ENCODE measurements at places on chromosomes 5 and 9.

DNA sequence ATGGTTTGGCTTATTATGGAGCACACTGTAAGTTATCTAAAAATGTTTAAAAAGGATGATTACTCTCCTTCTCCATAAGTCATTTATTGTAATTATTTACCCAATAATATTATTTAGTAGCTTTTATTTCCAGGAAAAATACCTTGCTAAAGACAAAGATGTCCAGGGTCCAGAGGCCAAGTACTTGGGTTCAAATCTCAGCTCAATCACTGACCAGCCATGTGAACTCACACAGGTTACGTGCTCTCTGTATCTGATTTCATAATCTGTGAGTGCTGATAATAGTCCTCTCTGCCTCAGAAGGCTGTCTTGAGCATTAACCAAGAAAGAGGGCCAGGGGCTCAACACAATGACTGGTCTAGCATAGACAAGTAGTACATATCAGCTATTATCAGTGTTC lies 27.0 kb downstream of the ALDH1A1 start:
- no peak for DNase-seq

- DNase-seq = no peak
Measured at GRCh38 chr5:82884821-82885471, 192.2 kb downstream of the TMEM167A start.

DNA sequence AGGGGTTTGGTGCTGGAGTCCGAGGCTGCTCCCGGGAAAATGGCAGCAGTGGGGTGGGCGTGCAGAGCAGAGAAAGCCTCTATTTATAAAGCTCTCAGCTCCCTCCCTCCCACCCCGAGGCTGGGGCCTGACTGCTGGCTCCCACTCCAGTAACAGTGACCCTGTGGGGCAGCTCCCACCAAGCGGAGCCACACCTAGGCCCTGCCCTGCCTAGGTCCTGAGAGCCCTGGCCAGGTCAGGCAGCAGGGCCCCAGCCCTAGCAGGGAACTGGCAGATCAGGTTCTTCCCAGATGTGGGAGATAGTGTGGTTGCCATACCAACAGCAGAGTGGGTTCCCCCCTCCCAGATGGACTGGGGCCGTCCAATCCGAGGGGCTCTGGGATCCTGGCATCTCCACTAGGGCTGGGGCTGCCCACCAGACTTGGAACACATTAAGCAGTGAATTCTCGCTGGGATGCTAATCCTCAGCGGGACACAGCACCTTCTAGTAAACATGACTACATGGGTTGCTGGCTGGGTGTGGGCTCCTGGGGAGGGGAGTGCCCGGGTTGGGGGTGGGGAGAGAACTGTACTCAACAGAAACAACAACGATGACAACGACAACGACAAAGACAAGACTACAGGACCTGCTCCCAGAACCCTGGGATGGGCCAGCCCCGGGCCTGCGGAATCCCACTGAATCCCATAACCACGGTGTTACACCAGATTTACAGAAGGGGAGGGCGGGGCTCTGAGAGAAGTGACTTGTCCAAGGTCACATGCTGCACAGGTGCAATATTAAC lies 1.5 kb downstream of the SH3GLB2 start:
- DNase-seq = no peak

DNA sequence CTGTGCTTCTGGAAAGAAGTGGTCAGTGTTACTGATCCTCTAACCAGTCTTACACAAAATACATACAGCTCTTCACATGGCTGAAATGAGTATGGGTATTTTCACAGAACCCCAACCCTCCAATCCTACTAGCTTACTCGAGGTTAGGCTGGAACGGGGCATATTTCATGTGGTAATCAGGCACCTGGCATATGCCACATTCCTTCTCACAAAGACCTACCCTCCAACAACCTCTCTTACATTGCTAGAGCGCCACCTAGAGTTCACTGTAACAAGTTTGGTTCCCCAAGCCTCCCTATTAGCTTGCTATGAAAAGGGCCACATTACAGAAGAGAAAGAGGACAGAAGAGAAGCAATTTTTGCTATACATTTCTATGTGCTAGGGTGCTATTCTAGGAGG lies 597.3 kb downstream of the PRELID2 start:
- DNase-seq = no peak

- peak; percentile 61 for DNase-seq
Measured at GRCh38 chr5:172417130-172417841, 37.0 kb downstream of the SH3PXD2B start.

GRCh38 chr9:112789473-112789872 lies 38.9 kb downstream of the SNX30 start:
- DNase-seq = no peak

DNA sequence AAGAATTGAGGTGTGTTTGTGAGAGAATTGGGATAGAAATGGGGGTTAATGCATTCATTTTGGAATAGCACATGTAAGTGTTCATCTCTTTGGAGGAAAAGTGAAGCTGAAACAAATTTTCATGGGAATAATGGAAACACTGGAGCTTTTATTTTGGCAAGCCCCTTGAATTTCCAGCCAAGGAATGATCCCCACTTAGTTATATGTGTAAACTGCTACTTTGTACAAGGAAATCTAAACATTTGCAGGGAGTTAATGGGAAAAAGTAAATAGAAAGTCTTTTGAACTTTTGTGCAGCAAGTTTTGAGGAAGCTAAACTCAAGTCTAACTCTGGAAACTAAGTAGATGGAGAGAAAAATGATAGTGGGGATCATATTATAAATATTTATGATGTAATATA lies 44.1 kb downstream of the CAMK4 start:
- DNase-seq = no peak

DNA sequence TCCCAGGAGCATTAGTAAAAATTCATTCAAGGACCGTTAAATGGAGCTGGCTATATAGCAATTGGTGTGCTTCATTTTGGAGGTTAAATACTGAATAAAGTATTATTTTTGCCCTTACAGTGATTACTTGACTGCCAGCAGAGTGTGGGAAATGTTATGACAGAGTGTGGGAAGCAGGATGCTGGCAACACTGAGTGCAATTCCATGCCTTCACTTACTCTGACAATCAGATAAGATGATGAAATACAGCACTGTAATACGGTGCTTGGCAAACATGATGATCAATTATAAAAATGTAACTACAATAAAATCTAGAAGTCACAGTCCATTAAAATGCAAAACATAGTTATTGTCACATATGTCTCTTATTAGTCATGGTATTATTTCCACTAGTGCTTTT lies 651.3 kb downstream of the PTPRD start:
- DNase-seq = no peak

- no peak for DNase-seq
Measured at GRCh38 chr5:118185018-118185417, 803.3 kb downstream of the DTWD2 start.

- no peak for DNase-seq
Measured at GRCh38 chr5:80654054-80654390, 430 bp upstream of the MSH3 start.

- DNase-seq = no peak
Measured at GRCh38 chr9:16846367-16846766, 24.1 kb downstream of the BNC2 start.

- DNase-seq = no peak
Measured at GRCh38 chr5:137627293-137627692, 108.6 kb downstream of the KLHL3 start.

DNA sequence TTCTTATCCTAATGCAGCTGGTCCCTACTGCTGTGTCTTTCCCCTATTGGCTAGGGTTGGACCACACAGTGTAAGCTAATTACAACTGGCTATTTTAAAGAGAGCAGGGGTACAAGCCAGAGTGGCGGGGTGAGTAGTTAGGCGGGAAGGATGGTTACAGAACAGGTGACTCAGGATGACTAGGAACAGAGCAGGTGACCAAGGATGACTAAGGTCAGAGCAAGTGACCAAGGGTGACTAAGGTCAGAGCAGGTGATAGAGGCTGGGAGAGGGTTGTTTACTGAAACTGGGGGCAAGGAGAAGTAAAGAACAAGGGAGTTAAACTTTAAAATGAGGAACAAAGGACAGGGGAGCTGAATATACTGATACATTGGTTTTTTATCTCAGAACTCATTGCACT lies 125.4 kb downstream of the PTTG1 start:
- no peak for DNase-seq

- no peak for DNase-seq
Measured at GRCh38 chr5:36919238-36919637, 42.7 kb downstream of the NIPBL start.

DNA sequence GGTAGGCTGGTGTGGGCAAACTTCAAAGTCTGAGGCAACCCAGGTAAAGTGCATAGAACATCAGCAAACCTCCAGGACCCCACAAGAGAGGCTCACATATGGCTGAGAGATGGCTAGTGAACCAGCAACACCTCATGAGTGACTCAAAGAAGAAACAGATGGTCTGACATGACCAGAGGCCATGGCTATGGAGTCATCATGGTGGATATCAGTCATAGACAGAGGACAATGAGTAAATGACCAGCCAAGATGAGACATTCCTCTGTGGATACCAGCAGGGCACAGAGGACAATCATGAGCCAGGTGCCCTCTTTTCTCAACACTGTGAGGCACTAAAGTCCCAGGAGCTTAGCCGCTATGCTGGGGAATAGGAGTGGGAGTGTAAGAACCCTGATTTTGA lies 180.8 kb downstream of the RASEF start:
- no peak for DNase-seq

DNA sequence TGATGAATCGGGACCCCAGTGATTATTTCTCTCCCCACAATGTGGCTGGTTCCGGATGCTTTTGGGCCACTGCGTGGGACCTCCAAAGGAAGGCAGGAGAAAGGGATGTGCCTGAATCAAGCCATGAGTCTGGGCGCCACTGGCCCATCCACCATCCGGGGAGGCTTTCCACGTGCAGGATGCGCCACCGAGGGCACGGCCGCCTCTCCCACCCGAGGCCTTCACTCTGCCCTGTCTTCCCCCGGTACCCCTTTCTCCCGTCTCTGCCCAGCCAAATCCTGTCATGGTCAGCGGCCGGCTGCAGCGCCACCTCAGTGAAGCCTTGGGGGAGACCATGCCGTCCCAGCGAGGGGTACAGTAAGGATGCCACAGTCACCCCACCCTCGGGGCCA lies 43.9 kb upstream of the GRHPR start:
- no peak for DNase-seq

DNA sequence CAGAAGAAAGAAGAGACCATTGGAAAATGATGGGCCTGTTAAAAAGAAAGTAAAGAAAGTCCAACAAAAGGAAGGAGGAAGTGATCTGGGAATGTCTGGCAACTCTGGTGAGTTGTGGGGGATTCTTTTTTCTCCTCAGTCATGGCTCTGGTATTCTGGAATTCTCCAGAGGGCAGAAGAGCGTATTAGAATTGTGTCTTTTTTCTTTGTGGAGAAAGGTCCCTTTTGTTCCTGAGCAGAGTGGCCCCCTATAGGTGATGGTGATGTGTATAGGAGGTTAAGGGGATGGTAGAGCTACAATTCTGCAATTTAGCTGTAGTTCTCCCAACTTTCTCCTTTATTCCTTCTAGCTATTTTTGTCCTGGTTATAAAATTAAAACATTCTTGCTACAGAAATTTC lies 1.6 kb upstream of the DHFR start:
- no peak for DNase-seq

GRCh38 chr9:21764846-21765245 lies 37.6 kb upstream of the MTAP start:
- DNase-seq = no peak

DNA sequence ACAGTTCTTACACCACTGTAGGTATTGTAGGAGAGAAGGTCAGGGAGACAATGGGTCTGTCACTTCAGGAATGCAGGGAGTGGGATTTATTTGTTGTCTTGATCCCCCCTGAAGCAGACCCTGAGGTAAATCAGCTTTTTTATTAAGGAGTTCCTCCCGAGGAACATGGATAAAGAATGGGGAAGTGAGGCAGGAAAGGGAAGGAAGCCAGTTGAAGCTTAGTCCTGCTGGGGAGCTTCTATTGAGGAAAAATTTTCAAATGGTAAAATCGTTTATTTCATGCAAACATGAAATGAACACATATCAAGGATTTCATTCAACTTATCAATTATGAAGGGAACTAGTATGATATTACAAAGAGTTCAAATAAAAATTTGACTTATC lies 318.6 kb upstream of the PIK3R1 start:
- DNase-seq = no peak

DNA sequence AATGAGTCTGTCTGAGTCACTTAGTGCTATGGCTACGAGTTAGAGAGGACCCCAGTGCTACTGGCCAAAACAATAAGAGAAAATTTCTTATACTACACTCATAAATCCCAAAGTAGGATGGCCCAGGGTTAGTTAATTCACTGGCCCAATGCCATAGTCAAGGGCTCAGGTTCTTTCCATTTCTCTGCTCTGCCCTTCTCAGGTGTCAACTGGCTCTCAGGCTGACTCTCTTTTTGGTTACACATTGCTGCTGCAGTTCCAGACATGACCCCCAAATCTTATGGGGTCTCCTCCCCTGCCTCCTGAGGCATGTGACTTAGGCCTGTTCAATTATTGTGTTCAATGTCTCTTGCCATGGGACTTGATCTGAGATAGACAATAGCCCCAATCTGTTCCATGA lies 70.4 kb downstream of the ARHGEF37 start:
- no peak for DNase-seq

- DNase-seq = peak; percentile 66
Measured at GRCh38 chr5:40904205-40904993, 4.9 kb upstream of the C7 start.

GRCh38 chr5:139340051-139340450 lies 1.6 kb upstream of the PAIP2 start:
- DNase-seq = no peak

- DNase-seq = no peak
Measured at GRCh38 chr9:18542837-18543405, 69.0 kb downstream of the ADAMTSL1 start.

DNA sequence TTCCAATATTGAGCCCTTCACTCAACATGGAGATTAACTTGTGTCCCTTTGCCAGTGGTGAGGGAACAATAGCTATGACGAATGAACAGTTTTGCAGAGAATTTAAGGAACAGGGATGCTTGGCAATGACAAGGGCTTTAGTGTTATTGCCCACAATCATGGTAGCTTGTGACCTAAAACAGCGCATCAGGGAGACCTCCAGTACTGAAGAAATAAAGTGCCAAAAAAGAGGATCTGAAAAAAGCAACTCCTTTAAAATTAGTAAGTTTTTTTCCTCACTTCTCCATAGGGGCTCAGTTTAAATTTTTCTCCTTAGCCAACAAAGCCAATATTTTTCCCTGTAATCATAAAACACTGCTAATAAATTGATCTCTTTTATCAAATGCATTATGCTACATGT lies 41.8 kb upstream of the PAM start:
- no peak for DNase-seq

GRCh38 chr5:76303921-76304320 lies 99.2 kb upstream of the IQGAP2 start:
- DNase-seq = no peak

- DNase-seq = no peak
Measured at GRCh38 chr5:159782197-159782994, 133.9 kb upstream of the ADRA1B start.

DNA sequence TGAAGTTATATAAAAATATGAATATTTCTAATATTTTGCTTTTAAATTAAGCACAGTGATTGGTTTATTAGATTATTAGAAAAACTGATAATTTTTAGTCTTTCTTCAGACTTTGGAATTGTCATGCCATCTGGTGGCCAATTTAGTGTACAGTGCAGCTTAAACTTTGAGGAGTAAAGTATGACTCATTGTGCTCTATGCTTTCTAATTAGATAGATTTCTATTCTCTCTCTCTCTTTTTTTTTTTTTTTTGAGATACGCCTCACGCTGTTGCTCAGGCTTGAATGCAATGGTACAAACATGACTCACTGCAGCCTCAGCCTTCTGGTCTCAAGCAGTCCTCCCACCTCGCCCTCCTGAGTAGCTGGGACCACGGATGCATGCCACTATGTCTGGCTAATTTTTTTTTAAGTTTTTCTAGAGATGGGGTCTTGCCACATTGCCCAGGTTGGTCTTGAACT lies 42.1 kb upstream of the GPR21 start:
- no peak for DNase-seq

- no peak for DNase-seq
Measured at GRCh38 chr5:36156121-36156601, 4.2 kb downstream of the SKP2 start.

All from suprapubic skin (tissue), 4 donors.